Adipocyte (in vitro differentiated cells): ENCODE measurements at places on chromosomes 3 and 15.

DNA sequence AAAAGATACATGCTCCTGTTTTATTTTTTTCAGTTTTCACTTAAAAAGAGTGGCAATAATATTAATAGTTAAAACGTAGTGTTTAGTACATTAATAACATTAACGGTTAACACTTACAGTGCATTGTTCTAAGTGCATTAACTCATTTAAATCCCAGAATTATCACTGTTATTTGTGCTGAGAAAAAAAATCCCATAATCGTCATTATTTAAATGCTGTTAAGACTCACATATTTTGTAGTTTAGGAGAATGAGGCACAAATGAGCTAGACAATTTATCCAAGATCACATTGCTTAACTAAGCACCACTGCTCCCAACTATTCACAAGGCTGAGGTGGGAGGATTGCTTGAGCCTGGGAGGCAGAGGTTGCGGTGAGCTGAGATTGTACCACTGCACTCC, 34.9 kb downstream of the CHAC1 start:
- DNase-seq, result no peak

- no peak for DNase-seq
These were observed 227.8 kb downstream of the OCA2 start for GRCh38 chr15:27871078-27871901.

DNA sequence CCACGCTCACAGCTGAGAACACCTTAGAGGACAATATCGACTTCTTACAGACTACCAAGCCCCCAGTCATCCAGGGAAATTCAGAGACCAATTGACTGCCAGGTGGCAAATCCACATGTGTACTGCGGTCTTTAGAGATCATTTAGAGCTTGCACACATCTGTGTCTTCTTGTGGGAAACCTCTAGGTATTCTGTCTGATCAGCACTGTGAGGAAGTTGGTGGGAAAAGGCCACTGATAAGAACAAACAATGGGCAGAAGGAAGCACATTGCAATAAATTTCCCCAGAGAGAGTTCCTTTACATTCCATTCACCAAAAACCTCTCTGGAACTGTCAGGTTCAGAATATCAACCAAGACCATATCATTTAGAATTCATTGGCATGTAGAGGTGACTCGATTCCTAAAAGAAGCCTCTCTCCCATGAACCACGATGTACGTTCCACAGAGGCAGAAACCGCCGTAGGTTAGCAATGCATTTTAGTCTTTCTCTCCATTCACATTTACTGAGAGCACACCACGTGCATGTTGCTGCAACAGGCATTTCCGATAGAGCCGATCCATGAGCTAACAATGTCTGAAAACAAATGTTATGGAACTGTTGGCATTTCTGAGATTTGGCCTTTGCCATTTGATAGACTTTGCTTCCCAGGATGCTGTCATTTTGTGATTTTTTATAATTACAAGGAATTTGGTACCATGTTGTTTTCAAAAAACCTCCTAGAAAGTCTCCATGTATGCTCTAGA, 287.3 kb upstream of the TPRG1 start:
- no peak for DNase-seq

- peak; percentile 33 for DNase-seq
These were observed 13.0 kb downstream of the NKTR start for GRCh38 chr3:42613462-42613861.

DNA sequence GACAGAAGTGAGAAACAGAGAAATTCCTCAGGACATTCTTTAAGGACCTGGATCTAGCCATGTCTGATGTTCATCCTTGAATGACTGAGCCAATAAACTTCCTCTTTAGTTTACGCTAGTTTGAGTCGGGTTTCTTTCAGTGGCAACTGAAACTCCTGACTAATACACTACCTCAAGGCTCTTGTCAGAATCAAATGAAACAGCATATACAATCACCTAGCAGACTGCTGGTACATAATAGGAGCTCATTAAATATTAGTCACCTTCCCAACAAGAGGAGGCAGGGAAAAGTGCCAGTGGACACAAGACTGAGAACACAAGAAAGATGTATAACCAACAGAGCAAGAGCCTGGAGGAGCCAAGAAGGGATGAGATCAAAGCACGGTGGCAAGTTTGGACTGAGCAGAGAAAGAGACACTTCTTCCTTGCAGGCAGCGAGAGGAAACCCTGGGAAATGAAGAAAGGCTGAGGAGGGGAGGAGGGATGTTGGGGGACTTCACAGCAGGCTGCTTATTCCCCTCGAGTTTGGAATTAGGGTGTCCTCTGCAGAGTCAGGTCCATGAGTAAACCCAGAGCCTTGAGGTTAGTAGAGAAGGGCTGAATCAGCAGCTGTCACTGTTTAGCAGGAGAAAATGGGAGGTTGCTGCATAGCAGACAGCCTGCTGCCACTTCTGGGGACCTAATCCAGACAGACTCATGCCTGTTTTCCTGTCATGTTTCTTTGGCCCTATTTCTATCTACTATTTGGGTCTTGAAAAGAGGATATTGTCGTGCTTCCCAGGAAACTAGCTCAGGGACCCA, 73.3 kb downstream of the MRPL46 start:
- no peak for DNase-seq

DNA sequence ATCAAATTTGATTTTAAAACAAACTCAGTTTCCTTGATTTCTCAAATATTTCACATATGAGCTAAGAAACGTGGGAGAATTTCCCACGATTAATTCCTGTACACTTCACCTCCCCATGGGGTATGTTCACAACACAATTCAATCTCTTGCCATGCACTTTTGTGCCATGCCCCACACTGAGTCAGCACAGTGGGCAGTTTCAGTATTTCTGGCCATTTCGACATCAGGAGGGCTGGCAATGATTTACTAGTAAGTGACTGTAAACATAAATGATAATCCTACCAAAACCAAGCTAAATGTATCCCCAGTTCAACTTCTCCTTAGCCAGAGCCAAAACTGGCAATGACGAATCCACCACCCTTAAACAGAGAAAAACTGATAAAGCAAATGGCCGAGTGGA, 293.6 kb downstream of the FGF12 start:
- peak; percentile 10 for DNase-seq

DNA sequence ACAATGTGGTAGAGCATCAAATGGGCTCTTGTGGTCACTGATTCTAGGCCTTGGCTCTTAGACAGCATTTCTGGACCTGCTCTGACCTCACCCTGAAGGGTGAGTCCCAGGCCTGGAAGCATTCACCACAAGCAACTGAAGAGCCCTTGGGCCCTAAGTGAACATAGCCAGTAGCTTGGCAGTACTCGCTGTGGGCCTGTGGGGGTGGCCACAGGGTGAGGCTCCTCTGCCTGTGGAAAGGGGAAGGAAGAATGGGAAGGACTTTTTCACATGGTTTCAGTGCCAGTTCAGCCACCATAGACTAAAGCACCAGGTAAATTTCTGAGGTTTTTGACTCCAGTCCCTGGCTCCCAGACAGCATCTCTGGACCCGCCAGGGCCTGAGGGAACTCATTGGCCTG, 5.1 kb upstream of the ZSCAN2 start:
- no peak for DNase-seq

DNA sequence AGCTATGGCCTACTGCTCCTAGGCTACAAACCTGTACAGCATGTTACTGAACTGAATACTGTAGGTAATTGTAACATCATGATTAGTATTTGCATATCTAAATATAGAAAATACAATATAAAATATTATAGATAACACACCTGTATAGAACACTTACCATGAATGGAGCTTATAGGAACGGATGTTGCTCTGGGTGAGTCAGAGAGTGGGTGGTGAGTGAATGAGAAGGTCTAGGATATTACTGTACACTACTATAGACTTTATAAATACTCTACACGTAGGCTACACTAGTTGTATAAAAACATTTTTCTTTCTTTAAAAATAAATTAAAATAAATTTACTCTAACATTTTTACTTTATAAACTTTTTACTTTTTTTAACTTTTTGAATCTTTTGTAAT, 224.0 kb upstream of the CBLB start:
- DNase-seq, result no peak

- DNase-seq, result no peak
These were observed 35.0 kb downstream of the MTMR10 start for GRCh38 chr15:30956216-30957124.

- DNase-seq, result no peak
These were observed 46.9 kb downstream of the IL17RD start for GRCh38 chr3:57118254-57118653.

DNA sequence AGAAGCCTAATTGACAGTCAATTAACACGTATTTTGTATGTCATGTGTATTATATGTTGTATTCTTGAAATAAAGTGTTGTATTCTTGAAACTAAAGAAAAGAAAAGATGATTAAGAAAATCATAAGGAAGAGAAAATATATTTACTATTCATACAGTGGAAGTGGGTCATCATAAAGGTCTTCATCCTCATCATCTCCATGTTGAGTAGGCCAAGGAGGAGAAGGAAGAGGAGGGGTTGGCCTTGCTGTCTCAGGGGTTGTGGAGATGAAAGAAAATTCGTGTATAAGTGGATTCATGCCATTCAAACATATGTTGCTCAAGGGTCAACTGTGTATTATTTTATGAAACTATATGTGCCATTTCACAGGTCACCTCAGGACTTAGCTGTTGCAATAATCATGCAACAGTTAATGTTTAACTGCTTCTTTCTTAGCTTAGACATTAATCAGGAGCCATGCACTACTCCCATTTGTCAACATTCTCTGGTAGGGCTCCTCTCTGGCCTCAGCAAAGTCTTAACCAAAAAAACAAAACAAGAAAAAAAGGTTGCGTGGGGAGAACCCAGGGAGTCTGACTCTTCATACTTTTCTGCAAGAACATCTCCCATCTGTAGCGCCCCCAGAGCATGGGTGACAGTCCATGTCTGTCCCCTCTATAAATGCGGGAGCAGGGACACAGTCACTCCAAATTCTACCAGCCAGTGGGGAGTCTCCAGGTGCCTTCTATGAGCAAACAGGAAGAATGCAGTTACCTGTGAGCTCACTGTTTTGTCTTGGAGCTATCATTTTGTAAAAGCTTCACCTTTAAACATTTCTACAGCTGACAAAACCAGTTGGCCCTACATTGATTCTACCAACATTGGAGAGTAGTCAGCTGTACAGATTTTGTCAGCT, 19.9 kb upstream of the LRRC2 start:
- DNase-seq, result no peak

GRCh38 chr3:16290007-16290826, 25.2 kb downstream of the OXNAD1 start:
- peak; percentile 86 for DNase-seq

- DNase-seq, result no peak
These were observed 289.4 kb upstream of the IGF1R start for GRCh38 chr15:98358971-98359370.

GRCh38 chr3:49930168-49930690, 618 bp upstream of the MON1A start:
- DNase-seq, result no peak

GRCh38 chr3:186821429-186822387, 15.4 kb upstream of the RFC4 start:
- peak; percentile 87 for DNase-seq

DNA sequence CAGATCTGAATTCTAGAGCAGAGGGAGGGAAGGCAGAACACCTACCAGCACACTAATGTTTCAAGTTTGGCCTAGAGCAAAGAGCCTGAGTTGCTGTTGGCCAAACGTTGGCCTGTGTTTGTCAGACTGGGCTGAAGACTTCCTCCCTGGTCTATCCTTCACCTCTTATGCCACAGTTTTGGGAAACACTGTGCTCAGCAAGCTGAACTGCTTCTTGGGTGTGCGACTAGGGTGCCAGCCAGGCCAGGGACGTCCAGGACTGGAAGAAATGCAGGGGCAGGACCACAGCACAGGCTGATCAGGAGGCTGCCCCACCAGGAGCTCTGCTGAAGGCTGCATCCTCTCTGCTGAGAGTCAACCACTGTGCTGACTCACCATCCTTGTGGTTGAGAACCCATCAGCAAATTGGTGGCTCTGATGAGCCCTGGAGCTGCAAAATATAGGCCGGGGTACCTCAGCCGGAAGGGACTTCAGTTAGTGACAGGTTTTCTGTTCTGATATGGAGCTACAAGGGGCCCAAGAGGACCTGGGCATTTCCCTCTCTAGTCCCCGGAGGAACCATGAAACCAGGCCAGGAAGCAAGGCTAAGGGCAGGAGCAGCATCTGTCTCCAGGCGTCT, 131.6 kb upstream of the RASGRP1 start:
- DNase-seq, result no peak

GRCh38 chr15:22895465-22896190, 57.2 kb downstream of the NIPA2 start:
- DNase-seq, result no peak

GRCh38 chr3:194117104-194117845, 18.7 kb upstream of the HES1 start:
- no peak for DNase-seq

DNA sequence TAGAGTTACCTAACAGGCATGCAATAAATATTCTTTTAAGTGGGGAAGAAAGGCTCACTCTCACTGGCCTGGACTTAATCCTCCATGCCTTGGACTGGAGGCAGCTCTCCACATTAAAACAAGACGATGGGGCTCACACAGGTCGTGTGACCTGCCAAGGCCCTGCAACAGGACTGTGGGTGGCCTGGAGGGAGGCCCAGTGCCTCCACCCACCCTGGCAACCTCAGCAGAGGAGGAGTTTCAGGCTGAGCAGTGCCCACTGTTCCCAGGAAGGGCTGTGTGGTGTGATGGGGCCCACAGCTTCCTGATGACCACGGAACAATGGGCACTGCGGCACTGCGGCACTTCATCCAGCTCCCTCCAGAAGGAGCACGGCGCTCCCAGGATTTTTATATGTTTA, 5.5 kb downstream of the UROC1 start:
- no peak for DNase-seq

DNA sequence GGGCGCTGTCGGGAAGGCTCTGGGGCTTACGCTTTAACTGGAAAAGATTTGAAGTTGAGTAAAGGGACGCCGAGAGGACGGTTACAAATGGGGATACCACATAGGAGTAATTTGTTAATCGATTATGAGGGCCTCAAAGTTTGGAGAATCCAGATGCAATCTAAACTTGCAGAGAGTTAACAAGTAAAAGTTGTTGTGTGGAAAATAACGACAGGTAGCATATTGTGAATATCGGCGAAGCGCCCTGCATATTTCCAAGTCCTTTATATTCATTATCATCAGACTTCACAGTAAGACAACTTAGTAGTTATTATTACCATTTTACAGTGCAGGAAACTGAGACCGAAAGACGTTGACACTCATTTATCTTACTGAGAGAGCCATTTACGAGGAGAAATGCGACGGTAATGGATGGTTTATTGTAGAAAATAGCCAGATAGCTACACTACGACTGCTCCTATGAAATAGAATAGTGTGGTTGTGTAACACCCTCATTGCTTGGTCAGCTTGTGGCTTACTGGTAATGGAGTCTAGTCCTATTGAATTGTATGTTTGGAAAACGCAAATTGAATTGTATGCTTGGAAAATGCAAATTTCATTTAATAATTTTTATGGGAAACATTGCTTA, 700 bp downstream of the MKRN2 start:
- DNase-seq, result peak; percentile 79

GRCh38 chr3:113234028-113234427, 22.7 kb downstream of the BOC start:
- no peak for DNase-seq

GRCh38 chr3:52481819-52482521, 13.2 kb upstream of the STAB1 start:
- peak; percentile 31 for DNase-seq
